Myometrial cell (primary cell): ENCODE measurements at places on chromosomes 11 and 22. TPM values are rescaled to one million over a fixed set of nuclear protein-coding genes. Genes with fewer than 3 reads are reported as not detected.

The KCNA4 gene
- not detected in 2 replicates for total RNA-seq

The OR2AG2 gene
- total RNA-seq: 0.18 and 0.29 TPM in 2 replicates

The CASP1 gene
- 13.3 and 25.7 TPM in 2 replicates for total RNA-seq

The OR51B4 gene
- total RNA-seq: not detected in 2 replicates

The KCNJ1 gene
- total RNA-seq: not detected in 2 replicates

The CBL gene
- total RNA-seq: 7.8 and 9.4 TPM in 2 replicates
